Iris pigment epithelial cell (primary cell): ENCODE measurements at places on chromosomes 6 and 20.
A peak's percentile ranks its signal among the peaks of the same experiment; 100 is the strongest.

GRCh38 chr6:89583559-89583958, 55.0 kb downstream of the LYRM2 start:
- no peak for DNase-seq

DNA sequence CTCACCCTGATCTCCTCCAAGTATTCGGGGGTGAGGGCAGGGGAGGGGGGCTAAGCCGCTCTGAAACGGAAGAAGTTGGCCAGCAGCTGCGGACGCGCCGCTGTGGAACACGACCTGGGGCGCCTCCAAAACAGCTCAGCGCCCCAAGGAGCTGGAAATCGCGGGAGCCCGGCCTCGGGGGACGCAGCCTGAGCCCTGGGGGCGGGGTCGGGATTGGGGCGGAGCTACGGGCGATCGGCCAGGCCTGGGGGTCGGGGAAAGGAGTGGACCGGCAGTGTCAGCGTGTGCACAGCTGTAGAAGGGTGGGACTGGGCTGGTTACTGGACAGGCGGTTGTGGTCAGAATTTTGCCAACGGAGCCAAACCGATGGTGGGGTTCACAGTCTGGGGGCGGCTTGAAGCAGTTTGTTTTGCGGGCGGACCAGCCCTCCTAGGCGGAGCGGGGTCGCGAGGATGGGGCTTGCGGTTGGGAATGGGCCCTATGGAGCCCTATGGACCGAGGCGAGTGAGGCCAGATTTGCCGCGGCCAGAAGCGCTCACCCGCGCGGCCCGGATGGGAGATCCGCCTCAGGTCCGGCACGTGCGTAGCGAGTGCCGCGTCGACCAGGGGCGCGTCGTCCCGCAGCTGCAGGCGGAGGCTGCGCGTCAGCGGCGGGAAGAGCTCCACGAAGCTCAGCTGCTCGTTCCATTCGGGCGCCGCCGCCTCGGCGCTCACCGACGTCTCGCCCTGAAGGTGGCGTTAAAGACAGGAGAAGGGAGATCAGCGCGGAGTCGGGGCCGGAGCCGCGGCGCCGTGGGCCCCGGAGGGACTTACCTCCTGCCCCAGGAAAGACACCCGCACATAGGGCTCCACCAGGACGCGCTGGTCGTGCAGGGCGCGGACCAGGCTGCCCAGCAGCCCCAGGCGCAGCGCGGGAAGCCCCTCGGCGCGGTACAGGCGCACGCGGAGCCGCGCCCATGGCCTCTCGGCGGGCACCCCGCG, 14.3 kb upstream of the SPAG4 start:
- peak; percentile 76 for DNase-seq

GRCh38 chr20:43974695-43975094, 60.0 kb downstream of the TOX2 start:
- DNase-seq = no peak

DNA sequence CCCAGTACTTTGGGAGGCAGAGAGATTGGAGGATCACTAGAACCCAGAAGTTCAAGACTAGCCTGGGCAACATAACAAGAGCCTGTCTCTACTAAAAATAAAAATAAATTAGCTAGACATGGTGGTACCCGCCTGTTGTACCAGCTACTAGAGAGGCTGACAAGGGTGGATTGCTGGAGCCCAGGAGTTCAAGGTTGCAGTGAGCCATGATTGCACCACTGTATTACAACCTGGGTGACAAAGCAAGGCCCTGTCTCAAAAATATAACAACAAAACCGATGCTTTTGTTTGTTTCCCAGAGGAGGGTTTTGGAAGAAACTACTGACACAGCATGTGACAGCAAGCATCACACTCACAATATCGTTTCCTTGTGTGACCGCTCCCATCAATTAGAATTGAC, 119.6 kb downstream of the TSHZ2 start:
- no peak for DNase-seq

DNA sequence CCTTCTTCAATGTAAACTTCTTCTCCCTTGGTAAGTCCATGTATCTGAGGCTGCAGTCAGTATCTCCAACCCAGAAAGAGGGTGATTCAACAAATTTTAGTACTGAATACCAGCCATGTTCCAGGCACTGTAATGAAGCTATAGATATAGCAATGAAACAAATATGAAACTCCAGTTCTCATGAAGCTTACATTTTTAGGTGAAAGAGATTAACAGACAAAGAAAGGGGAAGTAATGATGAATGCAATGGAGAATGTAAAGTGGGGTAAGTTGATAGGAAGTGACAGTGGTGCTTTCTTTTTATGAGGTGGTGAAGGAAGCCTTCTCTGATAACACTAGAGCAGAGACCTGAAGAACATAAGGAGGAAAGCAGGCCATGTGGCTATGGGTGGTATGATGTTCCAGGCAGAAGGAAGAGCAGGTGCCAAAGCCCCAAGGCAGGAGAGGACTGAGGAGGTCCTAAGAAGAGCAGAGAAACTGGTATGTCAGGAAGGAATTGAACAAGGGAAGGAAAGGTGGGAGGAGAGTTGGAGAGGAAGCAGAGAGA, 143.6 kb downstream of the TFAP2B start:
- DNase-seq = no peak

DNA sequence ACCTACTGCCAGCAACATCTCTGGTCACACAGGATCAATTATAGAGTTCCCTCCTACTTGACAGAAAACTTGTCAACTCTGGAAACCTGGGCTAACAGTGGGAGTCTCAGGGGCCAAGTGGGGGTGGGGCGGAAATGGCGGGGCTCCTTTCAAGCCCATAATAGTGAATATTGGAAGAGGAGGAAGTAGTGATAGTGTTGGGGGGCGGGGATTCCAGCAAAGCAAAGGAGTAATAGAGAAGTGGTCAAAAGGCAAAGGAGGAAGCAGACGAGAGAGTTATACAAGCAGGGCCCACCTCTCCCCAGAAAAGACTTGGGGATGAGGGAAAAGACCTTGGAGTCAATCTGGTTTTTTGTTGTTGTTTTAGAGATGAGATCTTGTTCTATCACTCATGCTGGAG, 2.1 kb downstream of the DEF6 start:
- no peak for DNase-seq

- DNase-seq = no peak
These were observed 115.0 kb downstream of the TAF4 start for GRCh38 chr20:61950641-61951071.

DNA sequence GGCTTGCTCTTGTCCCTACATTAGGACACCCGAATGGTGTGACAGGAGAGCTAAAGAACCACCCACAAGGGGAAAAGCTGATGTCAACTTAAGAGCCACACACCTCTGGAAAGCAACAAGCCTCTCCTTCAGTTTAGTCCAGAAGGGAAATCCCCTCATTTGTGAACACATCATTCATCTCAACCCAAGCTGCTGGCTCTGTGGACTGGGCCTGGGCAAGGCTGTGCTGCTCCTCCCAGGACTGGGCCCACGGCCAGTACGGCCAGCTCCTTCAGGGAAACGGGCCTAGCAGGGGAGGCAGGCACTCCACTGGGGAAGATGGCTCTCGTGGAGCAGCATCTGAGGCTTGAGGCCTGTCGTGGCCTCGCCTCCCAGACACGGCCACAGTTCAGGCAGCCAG, 12.8 kb upstream of the SLC4A11 start:
- DNase-seq = peak; percentile 34

DNA sequence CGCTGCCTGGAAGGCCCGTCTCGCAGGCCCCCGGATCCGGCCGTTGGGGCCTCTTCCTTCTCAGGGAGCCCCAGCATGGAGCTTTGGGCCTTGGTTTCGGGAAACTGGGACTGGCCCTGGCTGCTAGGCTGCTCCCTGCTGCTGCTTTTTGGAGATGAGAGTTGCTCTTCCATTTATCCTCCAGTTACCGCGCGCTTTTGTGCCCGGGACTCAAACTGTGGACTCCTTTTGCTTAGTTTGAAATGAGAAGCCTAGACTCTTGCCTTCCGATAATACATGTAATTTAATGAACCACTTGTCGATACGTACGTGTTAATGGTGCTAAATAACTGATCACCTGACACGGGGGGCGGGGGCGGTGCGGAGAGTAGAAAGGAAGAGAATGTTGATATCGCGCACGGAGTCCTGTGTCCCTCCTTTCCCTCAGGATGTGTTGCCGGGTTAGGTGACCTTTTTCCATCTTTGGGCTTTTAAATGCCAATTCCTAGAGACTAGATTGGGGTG, 968 bp downstream of the PHF3 start:
- DNase-seq = peak; percentile 47

- no peak for DNase-seq
These were observed 1.4 kb downstream of the GINS1 start for GRCh38 chr20:25408890-25409289.

GRCh38 chr6:10385524-10386132, 29.2 kb downstream of the TFAP2A start:
- no peak for DNase-seq

GRCh38 chr6:2578767-2579166, 172.0 kb downstream of the MYLK4 start:
- DNase-seq = peak; percentile 43

DNA sequence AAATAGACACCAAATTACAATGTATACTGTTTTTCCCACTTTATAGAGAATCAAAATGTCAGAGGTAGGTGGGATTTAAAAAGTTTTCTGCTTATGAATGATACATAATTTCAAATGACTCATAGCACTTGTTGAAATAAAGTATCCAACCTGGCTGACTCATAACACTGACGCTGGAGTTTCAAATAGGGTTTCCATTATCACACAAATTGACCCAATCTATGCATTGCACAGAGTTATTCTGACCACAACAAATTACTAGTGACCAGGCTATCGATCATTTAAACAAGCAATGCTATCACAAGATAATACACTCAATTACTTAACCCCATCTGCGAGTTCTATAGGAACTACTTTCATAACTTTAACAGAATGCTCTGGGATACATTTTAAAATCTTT, 31.9 kb upstream of the PRELID3B start:
- DNase-seq = peak; percentile 53

DNA sequence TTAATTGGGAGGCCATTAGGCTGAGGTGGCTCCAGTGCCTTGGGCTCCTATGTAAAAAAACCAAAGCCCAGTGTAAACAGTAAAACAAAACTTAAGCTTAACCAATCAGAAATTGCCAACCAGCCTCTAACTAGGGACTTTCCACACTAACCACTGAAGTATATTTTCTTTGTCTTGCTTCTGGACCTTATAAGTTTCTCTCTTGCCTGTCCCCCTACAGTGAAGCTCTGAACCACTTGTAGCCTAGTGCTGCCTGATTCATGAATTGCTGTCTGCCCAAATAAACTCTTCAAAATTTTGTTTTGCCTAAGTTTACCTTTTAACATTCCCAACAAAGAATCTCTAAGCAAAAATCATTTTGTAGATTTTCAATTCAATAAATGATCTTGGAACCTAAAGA, 28.2 kb downstream of the POPDC3 start:
- peak; percentile 20 for DNase-seq

DNA sequence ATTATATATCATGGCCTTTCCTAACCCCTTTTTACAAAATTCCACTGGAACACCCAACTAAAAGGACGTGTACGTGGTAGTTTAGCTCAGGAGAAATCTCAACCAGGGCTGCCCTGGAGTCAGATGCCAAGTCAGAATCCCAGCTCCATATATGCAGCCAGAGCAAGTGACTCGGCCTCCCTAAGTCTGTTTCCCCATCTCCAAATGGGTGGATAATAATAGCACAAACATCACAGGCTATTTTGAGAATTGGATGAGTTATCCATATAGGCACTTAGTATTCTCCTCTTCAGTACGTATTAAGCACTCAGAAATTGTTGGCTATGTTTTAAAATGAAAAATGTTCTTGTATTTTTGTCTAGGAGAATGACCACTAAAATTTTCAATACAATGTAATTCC, 481.5 kb downstream of the CD109 start:
- DNase-seq = no peak

DNA sequence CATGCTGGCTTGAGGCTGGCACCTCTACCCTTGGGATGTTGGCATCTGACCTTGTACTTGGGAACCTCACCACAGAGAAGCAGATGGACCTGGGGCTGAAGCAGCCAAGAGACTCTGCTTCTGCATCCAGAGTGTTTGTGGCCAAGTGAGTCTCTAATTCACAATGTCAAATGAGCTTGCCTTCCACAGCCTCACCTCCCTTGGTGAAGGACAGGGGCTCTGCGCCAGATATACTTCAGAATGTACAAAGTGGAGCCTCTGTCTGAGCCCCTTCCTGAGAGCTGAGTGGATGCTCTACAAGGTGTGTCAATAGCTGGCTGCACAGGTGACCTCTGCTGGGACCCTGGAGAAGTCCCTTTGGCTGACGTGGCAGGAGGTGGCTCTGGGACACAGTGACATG, 508.9 kb downstream of the CDH26 start:
- no peak for DNase-seq

DNA sequence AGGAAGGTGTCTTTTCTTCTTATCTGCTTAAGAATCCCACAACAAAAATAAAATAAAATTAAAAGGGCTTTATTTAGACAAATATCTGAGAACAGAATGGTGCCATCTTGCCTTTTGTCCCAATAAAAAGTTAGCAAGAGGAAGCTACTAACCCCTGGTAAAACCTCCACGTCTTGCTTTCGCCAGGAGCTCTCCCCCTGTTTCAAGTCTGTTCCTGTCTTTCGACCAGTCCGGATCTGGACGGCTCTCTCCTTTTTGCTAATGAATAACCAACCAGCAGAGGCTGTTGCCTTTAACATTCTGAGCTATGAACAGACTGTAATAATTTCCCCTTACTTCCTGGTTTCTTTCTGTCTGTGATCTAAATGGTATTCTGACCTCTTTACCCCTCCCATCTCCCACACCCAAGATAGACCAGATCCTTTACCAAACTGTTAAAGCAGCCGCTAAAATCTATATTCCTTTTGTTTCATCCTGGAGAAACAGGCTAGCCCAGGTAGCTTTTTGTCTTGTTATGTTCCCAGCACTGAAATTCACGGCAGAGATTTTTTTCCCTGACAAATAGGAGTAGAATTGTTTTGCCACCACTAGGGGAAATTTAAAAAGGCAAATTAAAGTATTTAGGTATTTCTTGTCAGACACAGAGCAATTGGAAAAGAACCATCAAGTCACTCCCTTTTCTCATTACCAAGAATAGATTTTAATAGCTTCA, at the start of gene FRK:
FRK (minus strand) TSS at position 320 of the 712 bp plus-strand sequence. CDS start 580 bp downstream, outside the sequence.
- DNase-seq = peak; percentile 40

- no peak for DNase-seq
These were observed 375.4 kb upstream of the HS3ST5 start for GRCh38 chr6:114718186-114718585.

DNA sequence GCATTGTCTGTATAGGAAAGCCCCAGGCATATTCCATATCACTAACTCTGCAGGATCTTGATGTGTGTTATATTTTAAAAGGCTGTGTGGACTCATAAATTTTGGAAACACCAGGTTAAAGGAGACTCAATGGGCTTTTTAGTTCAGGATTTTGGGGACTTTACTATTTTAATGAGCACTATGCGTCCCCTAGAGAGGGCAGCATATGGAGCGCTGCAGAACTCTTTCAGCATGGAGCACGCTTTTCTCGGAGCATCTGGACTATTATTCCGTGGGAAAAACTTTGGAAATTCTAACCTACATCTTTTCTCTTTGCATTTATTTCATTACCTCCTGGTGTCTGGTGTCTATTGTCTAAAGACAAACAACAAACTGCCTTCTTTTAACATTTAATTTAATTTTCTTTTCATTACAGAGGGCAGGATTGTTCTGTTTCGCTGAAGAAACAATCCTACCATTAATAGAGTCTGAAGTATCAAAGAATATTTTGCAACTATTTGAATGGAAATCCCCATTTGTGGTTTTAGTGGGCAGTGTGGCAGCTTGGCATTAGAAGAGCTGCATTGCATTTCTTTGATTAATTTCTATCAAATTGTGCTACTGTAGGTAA, 399.9 kb upstream of the HSF2 start:
- no peak for DNase-seq
